ENCODE measurements at places on chromosomes 12 and 14.

- DNase-seq = no peak
These were observed 9.1 kb downstream of the MYRFL start for GRCh38 chr12:69834147-69834546.

DNA sequence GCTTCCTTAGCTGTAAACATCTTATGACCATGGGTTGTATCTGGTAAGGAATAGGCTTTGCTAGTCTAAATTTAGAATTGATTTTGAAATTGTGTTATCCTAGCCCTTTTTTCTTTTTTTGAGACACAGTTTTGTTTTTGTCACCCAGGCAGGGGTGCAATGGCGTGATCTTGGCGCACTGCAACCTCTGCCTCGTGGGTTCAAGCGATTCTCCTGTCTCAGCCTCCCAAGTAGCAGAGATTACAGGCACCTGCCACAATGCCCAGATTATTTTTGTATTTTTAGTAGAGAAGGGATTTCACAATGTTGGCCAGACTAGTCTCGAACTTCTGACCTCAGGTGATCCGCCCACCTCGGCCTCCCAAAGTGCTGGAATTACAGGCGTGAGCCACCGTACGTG, 2.4 kb upstream of the TUBA1B start:
- no peak for DNase-seq

DNA sequence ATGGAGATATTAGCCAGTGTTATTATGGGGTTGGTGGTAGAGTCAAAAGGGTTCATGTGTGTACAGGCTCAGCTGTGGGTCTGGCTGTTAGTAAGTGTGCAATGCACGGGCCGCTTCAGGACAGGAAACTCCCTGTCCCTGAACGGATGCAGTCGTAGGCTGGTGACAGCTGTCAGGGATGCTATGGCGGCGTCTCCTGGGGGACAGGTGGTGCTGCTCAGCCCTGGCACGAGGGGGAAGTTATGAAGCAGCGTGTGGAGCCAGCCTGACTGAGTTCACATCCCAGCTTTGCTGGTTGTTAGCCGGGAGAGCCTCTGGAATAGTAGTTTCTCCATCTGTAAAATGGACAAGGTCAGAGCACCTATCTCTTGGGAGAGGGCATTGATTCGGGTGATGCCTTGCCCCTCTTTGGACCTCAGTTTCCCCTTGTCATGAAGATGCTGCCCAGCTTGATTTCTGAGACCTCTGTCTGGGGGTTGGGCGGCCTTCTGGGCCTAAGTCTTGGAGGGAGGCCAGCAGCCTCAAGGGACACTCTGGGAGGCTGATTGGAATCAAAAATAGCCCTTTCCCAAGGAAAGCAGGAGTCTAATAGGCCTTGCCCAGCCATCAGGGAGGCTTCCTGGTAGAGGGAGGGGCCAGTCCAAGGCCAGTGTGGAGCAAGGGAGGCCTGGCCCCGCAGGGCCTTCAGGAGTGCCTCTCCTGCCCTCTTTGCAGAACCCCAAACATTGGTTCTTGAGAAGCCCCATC, 7.1 kb downstream of the ASB2 start:
- DNase-seq = no peak

DNA sequence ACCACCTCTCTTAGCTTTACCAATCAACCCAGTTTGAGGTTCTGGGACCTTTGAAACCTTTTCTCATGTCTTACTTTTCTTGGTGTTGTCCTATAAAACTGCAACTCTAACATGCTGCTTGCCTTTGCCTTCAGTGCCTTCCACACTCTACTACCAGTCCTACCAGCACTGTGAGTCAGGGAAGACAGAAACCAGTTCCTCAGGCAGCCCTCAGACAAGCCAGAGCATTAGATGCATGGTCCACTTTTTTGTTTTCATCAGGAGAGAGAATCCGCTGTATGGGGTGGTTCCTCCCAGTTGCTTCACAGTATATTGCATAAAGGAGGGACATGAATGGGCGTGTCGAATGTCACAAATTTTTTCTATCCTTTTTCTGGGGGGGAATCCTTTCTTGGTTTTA, 17.3 kb upstream of the KLRB1 start:
- DNase-seq = no peak

DNA sequence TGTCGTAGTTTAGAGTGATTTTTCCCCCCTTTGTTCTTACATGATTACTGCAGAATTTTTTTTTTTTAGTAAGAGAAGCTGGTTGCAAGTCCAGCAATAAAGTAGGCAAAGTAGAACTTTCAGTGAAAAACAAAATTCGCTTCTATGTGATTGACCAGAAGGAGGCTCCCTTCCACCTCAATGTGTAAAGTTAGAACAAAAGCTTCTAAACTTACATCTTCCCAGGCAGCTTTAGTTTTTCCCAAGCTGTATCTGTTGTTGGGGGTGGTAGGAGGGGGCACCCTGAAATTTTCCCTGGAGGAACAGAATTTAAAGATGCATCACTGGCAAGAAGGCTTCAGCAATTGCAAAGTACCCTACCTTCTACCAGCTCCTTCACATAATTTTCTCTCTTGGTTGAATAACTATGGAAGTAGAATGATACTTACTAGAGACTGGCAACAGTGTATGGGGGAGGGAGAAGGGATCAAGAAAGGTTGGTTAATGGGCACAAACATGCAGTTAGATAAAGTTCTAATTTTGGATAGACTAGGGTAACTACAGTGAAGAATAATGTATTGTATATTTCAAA, 87.3 kb upstream of the E2F7 start:
- no peak for DNase-seq

DNA sequence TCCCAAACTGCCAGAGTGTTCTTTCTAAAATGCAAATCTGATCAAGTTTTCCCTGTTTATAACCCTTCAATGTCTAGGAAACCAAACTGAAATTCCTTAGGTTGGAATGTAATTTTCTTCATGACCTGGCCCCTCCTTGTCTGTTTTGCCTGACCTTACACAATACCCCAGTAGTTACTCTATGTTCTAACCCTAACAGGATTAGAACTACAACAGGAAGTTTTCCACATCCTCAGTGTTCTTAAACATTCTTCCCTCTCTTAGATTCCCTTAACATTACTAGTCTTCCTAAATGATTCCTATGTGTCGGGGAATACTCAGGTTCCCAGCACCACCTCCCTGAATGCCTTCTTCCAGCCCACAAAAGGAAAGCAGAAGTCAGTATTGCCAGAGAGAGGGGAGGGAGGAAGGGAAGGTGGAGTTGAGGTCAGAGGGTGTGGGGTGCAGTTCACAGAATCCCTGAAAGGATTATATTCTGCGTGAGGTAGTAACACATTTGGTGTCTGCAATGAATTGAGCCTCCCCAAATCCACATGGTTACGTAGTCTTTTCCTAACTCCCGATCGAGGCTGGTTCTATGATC, 72.6 kb downstream of the BBS10 start:
- no peak for DNase-seq

GRCh38 chr12:107243341-107243740, 150.0 kb upstream of the CRY1 start:
- no peak for DNase-seq

DNA sequence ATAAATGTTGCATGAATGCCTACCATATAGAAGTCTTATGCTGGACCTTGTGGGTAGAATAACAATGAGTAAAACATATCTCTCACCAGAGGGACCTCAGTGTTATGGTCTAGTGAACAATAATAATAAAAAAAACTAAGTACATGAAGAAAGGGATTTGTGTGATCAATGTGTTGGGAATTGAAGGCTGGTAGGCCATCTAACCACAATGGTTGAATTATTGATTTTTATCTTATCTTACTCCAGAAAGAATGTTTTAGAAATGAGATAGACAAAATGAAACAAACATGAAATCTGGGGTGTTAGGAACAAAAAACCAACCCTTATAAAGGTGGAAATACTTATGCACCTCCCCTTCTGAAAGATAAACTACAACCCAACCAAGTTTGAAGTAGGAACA, 243.9 kb upstream of the LRIG3 start:
- DNase-seq = no peak

GRCh38 chr12:73950507-73950906, 587.1 kb upstream of the ATXN7L3B start:
- no peak for DNase-seq

DNA sequence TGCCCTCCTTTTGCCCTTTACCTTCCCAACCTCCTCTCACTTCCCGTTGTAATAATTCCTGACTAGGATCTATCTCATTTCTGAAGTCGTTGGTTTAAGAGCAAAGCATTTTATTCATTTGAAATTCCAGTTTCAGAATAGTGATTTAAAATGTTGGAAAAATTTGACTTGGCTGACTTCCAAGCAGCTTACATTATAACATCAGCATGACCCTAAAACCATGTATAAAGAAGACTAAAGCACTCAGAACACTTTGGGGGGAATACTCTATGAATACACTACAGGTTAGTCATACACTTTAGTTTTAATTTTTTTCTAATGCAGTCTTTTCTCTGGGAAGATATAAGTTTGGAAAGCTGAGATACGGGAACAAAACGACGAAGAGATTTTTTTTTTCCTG, 161.1 kb downstream of the BTG1 start:
- DNase-seq = no peak

- DNase-seq = no peak
These were observed 4.7 kb downstream of the LRIG3 start for GRCh38 chr12:58915634-58916033.
